ENCODE measurements at places on chromosomes 6 and 20.

GRCh38 chr6:128657181-128657580 lies 136.8 kb upstream of the PTPRK start:
- DNase-seq = no peak

- DNase-seq = no peak
Measured at GRCh38 chr6:219019-219570, 73.2 kb upstream of the DUSP22 start.

- no peak for DNase-seq
Measured at GRCh38 chr6:2502998-2503674, 247.6 kb downstream of the MYLK4 start.

GRCh38 chr20:58004146-58004545 lies 224.3 kb downstream of the ANKRD60 start:
- no peak for DNase-seq

DNA sequence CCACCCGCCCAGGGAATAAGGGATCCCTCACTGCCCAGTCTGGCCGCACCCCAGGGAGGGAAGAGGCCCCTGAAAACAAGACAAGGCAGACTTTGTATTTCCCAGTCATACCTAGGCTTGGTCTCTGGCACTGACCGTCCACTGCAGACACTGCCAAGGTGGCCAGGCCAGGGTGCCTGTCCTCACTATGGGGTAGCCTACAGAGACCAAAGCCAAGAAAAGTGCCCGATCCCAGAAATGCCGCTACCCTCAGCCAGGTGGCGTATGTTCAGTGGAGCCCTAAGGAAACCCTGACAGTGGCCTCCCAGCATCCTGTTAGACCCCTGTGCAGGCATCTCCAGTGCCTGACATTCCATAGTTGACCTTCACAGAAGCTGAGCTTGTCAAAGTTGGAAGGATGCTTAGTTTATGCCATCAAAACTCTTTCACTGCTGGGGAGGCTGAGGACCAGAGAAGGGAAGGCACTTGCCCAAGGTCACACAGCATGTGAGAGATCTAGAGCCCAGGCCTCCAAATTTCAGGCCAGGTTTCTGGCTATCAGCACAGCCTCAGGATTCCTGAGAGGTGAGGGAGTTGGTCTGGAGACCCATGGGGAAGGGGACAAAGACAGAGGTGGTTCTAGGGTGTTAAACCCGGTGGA lies 2.5 kb downstream of the SCRT2 start:
- DNase-seq = no peak

- no peak for DNase-seq
Measured at GRCh38 chr6:125120054-125120590, 33.5 kb upstream of the TPD52L1 start.

DNA sequence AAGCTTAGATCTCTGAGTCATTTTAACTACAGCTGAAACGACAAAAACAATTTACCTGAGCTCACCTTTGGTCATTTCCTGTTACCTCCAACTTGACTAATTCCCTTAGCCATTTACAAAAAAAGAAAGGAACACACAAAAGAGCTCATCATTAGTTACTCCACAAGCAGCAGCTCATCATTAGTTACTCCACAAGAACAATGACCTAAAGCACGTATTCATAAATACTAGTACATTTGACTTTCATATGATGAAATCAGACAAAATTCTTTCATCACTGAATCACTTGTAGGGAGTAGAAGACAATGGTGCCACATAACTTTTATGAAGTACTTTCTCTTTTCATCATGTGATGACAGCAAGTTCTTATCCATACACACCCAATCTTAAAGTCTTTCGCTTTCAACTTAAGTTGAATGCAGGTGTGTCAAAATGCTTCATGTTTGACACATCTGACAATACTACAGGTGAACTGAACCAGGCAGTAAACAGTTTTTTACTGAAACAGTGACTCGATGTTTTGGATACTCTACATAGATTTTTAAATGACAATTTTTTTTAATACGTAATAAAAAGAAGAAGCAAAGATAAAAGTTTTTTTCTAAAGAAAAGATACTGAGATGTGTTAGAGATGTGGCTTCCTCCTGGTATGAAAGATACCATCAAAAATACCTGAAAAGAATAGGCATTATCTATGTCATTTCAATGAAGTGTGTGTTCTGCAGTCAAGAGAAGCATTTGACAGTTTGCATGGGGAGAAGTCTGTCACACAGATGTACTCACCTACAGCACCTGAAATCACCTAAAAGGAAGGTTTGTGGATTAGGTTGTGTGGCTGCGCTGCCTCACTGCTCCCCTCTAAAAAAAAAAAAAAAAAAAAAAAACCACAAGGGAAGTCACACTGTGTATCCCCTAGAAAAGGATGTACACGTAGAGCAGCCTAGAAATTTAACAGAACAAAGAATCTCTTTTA lies 109.1 kb downstream of the PRDM1 start:
- DNase-seq = no peak

- DNase-seq = no peak
Measured at GRCh38 chr6:32816746-32817204, at the start of gene HLA-DOB. Gene HLA-DOB (minus strand): TSS chr6:32817002. CDS start chr6:32816951, 51 bp downstream.

GRCh38 chr20:51752343-51752951 lies 15.7 kb downstream of the ATP9A start:
- no peak for DNase-seq

DNA sequence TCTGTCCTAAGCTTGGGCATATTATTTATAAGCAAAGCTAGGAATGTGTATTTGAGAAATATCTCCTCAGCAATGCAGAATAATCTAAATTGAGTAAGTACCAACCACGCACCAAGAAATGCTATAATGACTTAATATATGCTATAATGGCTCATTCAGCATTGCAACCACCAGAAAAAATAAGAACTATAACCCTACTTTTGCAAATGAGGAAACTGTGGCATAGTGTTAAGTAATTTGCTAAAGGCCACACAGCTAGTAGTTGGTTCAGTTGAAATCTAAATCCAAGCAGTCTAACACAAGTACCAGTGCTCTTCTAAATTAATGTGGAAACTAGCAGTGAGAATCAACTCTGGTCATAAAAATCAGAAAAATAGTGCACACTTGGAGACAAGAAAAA lies 35.7 kb downstream of the HBS1L start:
- DNase-seq = no peak

DNA sequence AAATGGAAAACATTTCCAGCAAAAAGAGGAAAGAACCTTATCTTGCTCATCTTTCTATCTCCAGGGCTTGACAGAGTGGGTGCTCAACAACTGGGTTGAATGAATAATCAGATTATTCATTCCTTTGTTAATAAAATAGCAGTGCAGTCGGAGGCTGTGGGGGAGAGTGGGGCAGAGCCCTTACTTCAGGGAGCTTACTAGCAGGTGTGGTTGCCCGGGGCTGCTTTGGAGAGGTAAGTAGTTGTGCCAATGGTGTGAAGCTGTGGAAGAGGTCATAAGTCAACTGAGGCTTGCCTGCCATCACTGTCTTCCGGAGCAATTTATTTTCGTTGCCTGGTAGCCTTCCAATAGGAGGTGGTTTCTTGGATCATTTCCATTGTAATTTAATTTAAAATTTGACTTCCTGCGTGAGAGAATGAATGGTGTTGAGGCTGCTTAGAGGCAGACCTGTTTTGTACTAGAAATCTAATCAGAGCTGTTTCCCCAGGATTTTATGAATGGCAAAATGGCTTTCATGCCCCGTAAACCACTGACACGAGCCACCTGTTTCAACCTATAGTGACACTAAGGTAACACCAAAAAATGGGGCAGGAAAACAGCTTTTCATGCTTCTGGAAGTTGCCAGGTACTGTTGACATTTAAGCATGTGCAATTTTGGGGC lies 51.4 kb downstream of the ZDHHC14 start:
- DNase-seq = no peak

- no peak for DNase-seq
Measured at GRCh38 chr6:135451617-135452190, 45.8 kb downstream of the AHI1 start.

DNA sequence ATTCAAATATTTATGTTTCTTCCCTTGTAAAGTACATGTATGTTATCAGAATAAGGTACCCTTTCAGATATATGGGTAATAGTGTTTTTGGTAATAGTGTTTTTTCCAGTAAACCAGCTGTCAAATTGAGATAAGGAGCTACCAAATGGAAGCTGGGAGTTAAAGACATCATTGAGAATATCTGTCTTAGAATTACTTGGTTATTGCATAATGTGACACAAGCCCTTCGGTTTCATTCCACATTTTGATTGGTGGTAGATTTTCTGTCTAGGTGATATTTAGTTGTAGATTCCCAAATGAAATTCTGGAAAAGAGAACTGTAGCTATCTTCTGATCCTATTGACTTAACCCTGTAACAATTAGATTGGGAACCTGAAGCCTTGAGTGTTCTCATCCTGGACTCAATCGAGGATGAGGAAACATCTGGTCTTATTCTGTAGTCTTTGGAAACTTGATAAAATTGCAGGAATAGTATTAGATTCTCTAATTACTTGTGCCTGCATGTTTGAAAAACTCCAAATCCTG lies 75.1 kb upstream of the SYNJ2 start:
- DNase-seq = no peak

GRCh38 chr6:109879521-109879920 lies 98.6 kb upstream of the GPR6 start:
- DNase-seq = no peak

DNA sequence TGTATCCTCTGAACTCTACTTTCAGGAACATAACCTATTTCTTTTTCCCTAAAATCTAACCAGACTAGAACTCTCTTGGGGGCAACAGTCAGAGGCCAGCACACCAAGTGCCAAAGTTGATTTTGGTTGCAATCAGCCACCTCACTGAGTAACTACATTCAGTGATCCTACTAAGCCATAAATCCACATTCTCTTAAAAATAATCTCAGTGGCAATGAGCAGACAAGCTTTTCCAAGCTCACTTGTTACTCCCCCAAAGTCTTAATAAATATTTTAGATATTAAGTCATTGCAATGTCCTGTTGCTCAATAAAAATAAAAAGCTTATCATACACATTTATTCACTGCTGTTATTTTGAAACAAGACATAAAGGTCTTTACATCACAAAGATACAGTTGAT lies 9.8 kb downstream of the RGS17 start:
- DNase-seq = no peak

GRCh38 chr20:4036351-4036750 lies 21.0 kb upstream of the RNF24 start:
- DNase-seq = no peak

DNA sequence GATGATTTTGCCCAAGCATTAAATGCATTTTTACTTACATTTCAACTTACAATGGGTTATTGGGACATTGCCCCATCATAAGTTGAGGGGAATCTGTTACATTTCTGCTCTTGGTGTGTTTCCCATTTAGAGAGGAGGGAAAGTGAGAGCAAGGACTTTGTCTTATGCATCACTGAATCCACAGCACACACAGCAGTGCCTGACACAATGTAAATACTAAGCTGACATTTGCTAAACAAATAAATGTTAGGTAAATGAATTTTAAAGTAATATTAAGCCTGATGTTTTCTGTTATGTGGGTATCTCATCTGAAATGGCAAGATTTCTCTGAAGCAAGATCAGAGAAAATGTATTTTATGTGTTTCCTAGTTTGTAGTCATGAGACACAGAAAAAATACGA lies 143.6 kb upstream of the STXBP5 start:
- DNase-seq = no peak

DNA sequence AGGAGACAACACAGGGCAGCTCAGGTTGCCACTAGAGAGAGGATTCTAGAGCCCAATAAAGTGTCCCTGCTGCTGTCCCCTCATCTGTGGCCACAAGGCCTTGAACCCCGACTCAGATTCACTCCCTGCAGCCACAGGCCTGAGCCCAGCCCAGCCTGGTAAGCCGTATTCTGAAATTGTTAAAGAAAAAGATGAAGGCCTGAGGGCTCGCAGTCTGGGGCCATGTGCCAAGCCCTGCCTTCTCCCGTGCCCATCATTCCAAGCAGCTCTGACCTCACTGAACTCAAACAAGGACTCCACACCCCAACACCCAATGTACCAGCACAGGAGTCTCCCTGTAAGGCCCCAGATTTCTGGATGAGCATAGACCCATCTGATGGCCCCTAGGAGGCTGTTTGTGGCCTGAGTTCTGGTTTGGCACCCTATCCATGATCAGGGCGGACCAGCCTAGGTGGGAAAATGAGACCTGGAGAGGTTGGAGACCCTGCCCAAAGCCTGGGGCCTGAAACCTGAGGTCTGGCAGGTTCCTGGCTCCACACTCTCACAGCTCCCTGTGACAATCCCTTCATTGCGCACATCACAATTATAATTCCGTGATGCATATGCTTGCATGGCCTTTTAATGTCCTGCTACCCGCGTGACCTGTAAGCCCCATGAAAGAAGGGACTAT lies 62.0 kb upstream of the TOP1 start:
- no peak for DNase-seq

DNA sequence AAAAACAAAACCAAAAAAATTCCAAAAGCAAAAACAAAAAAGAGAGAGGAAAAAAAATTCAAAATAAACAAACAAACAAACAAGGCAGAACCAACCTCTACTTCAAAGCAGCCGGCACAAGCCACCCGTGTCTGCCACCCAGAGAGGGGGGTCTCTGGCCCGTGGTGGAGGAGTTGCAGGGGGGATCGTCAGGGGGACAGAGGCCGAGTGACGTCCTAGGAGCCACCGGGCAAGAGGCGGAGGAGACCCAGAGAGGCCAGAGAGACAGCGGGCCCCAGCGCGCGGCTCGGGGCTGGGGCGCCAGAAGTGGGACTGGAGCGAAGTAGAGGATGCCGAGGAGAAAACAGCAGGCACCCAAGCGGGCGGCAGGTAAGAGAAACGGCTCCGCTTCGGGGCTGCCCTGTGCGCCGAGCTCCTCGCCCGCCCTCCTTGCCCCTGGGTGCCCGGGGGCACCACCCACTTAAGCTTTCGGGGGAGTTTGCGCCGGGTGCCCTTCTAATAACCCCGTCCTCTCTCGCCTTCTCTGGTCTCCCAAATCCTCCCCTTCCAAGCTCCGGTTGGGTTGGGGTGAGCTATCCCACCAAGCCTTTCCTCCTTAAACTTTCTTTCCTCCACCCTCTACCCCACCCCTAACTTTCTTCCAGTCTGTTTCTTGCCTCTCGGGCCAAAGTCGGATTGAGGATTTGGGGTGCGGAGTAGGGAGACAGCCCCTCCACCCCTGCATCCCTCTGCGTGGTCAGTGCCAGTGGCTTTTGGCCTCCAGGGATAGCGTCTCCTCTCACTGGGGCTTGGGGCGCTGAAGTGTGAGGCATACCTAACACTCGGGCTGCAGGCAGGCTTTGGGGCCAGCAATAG lies 1.0 kb downstream of the TSHZ2 start:
- DNase-seq = peak; percentile 29

GRCh38 chr6:32622545-32623401 lies 14.4 kb upstream of the HLA-DQA1 start:
- DNase-seq = peak; percentile 26

GRCh38 chr20:6426287-6426891 lies 303.6 kb upstream of the FERMT1 start:
- no peak for DNase-seq
